ENCODE measurements at places on chromosomes 11 and 22.

DNA sequence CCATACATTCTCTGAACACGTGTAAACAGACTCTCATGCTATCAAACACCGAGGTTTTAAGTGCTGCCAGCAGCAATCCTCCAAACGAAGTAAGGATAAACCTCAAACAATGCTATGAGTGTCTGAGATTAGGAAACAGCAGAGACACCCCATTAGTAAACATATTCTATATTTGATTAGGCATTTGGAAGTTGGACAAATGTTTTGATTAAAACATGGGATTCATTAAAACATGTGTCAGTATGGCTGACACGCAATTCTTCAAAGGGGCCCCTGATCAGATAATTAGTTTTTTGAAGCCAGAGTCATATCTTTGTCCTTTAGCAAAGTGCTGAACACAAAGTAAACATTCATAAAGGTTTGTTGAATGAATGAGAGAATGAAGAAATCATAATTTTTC lies 33.2 kb upstream of the BLID start:
- no peak for DNase-seq

GRCh38 chr11:60863550-60864521 lies 3.5 kb upstream of the ZP1 start:
- no peak for DNase-seq

- no peak for DNase-seq
Observed at GRCh38 chr11:118915941-118916841, 9.5 kb downstream of the BCL9L start.

DNA sequence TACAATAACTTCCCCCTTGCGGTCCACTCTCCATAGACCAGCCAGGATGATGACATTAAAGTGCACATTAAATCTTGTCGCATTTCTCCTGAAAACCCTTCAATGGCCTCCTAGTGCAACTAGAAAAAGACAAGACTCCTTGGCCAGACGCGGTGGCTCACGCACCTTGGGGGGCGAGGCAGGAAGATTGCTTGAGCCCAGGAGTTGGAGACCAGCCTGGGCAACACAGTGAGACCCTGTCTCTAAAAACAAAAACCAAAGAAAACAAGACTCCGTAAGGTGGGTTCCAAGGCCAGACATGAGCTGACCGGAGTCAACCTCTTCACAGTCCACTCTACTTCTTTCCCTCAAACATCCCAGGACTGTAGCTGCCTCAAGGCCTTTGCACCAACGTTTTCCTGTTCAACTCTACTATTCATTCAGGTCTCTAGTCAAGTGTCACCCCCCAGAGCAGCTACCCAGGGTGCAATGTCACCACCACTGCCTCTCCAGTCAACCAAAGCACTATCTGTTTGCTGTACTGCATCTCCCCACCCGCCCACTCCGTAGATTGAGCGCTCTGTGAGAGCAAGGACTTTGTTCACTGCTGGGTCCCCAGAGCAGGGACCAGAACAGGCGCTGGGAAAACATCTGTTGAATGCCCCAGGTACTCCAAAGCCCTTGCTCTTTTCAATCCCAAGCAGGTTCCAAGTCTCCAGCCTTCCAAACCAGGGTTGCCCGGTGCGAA lies 739 bp downstream of the ZMAT5 start:
- DNase-seq = no peak

GRCh38 chr11:101445761-101446160 lies 138.0 kb downstream of the TRPC6 start:
- DNase-seq = no peak

DNA sequence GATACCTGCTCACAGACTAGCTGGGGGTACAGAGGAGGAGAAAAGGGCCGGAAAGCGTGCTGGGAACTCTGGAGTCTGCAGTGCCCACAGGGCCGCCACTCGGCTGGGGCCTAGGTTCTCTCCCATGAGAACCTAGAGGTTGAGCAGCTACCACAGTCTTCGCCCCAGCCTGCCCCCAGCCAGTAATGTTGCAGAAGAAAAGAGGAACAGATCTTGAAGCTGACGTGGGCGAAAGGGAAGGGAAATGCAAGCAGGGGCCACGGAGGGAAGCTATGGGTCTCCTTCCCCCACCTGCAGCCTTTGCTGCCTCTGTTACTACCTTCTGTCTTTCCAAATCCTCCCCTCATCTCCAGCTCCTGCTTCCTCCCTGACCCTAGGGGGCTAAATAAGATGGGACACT lies 28.8 kb upstream of the P2RY2 start:
- no peak for DNase-seq

GRCh38 chr11:91421641-91422040 lies 803.0 kb upstream of the FAT3 start:
- DNase-seq = no peak

DNA sequence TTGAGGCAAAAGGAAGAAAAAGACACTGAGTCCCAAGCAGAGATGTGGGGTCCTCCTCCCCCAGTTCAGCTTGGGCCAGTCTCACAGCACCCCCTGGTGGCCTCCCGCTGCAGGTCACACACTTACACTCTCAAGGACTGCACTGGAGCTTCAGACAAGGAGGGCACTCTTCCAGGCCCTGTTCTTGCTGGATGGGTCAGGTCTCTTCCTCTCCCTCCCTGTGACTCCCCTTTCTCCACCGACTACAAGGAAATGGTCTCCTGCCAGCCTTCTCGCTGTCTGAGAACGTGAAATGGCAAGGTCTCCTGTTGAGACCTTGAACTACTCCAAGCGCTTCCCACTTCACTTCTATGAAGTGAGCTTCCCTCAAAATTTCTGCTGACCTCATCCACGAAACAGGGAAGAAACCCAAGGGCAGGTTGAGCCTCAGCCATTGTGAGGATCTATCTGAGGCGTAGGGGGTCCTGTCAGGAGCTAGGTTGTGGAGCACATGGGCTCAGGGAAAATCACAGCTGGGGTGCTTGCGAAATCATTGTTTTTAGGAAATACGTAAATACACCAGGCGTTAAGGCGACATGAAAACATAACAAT lies 11.2 kb upstream of the IGLL1 start:
- DNase-seq = peak; percentile 37

DNA sequence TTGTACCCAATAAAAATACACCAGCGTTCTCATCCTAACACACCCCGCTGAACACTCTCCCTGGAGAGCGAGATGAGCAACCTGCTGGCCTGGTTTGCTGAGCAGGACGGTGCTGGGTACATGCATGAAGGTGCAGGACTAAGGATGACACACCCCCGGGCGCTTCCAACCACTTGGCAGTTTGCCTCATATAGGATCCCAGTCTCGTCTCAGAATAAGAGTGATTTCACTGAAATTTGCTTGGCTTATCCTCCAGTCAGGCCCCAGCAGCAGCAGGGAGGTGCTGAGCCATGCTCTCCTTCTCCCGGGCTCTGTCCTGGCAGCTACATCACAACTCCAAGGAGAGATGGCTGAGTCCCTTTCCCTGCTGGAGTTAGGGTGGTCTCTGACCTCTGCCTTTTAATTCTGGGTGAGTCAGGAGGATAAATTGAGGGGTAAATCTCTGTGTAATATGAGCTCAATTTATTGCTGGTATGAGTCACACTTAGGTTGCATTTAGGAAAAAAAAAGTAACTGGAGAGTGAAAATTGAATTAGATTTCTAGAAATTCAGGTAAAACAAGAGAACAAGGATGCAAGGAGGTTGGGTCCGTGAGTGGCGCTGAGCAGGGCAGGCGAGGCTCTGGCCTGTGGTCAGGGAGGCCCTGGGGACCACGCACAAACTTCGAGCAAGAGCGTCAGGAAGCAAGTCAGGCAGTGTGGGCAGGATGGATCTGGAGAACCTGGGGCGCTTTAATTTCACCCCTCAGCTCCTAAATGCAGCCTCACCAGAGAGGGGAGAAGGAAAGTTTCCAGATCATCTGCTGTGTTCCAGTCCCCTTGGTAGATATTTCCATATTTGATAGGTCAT lies 974.0 kb downstream of the TBC1D22A start:
- no peak for DNase-seq

- no peak for DNase-seq
Observed at GRCh38 chr11:70688142-70688541, 289.8 kb downstream of the CTTN start.

DNA sequence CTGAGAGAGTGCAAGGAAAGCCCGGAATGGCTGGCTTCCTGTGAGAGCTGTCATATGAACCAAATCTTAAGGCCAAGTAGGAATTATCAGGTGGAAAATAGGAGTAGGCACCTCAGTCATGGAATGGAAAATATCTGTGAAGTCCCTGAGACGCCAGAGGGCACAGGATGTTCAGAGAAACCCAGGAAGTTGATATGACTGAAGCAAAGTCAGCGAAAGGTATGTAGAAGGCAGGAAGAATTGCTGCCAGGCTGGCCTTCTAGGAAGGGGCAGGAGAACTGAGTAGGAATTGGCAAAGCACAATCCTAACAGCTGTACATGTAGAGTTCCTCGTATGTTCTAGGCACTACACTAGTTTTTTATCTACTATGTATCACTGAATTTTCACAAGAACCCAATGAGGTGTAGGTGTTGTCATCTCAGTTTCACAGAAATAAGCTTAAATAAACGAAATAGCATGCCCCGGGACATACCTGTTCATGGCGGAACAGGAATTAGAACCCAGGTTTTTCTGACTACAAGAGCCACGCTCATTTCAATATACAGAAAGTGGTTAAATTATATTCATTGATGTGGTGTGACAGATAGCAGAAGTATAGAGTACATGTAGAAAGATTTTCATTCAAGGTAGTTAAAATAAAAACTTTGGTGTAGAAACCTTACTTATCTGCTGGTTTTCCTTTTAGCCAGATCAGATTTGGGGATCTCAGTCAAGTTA lies 17.0 kb downstream of the HMGXB4 start:
- no peak for DNase-seq

GRCh38 chr11:33377412-33378370 lies 120.5 kb downstream of the HIPK3 start:
- DNase-seq = no peak

- DNase-seq = no peak
Observed at GRCh38 chr11:14327116-14327515, 31.9 kb downstream of the RRAS2 start.

DNA sequence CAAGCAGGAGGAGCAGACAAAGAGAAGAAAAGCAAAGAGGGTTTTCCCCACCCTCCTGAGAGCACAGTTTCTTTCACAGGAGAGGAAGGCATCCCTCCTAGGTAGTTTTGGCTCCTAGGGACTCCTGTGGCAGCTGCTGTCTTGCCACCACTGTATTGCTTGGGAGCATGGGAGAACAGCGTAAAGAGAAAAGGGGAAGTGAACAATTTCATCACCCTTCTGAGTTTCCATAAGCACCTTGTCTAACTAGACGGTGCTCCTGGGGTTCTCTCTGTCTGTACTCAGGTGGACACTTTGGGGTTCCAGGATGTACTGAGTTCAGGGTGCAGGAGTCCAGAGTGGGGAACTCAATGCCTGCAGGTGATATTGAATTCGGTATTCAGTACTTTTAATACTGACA lies 1430.5 kb downstream of the TBC1D22A start:
- DNase-seq = no peak

DNA sequence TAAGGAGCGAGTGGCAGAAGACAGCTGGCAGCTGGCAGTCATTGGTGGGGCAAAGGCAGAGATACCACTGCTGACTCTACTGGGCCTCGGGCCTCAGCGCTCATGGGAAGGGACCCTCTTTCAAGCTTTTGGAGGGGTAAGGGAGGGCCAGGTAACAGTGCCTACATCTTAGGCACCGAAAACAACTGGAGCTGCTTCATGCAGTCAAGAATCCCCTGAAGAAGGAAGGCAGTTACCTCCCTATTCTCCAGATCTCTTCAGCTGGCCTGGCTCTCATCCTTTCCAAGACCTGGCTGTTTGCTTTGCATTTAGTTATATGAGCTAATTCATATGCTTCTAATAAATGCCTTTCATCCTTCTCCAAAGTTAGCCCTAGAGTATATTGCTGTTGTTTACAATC lies 15.8 kb upstream of the ZNF74 start:
- DNase-seq = no peak

- no peak for DNase-seq
Observed at GRCh38 chr11:72013765-72014711, 15.3 kb downstream of the IL18BP start.

GRCh38 chr11:65563601-65564000 lies 5.4 kb upstream of the LTBP3 start:
- no peak for DNase-seq

- no peak for DNase-seq
Observed at GRCh38 chr11:47411884-47412746, 3.7 kb downstream of the SLC39A13 start.

DNA sequence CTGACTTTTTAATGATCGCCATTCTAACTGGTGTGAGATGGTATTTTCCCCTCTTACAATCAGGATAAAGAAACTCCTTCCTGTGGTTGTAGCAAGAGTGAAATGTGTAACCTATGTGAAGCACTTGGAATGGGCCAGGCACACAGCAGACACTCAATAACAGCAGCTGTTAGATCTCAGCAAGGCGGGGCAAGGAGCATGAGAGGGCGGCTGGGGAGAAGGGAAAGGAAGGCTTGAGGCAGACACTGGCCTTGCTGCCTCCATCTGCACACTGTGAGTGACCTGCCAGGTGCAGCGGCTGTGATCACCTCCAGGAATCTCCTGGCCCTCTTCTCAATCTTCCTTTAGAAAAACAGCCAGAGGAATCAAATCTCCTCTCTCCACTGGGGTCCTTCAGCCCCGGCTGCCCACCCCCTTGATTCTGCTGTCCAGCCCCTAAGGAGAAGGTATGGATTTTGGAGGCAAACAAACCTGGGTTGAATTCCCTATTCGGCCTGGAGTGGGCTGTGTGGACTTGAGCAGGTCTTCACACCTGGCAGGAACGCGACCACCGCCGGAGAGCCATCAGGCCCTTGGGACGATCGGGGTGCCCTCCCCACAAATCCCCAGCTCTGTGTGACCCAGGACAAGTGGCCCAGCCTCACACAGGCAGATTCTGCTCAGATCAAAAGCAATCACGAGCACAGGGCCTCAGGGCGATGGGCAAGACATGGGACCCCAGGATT lies 49.0 kb downstream of the RPUSD4 start:
- DNase-seq = no peak

DNA sequence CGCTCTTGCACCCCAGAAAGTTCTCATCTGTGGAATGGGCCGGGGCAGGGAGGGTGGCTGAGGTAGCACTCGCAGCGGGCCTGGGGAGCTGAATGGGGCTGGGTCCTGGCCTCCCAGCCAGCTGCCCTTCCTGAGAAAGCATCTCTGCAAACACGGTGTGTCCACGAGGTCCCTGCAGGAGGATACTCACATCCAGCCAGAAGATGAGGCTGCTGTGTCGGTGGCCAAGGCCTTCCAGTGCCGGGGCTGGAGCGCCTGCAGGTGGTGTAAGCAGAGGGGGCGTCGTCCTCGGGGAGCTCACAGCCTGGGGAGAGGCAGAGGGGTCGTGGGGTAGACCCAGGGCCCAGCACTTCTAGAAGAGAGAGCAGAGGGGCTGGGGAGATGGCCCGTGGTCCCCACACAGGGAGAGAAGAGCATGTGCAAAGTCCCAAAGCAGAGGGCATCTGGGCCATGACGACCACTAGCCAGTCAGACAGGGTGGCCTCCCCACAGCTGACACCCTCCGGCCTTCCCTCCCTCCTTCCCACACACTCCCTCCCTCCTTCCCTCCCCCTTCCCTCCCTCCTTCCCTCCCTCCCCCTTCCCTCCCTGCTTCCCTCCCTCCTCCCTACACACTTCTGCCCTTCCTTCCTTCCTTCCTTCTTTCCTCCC lies 97.9 kb downstream of the WNT7B start:
- no peak for DNase-seq

GRCh38 chr11:128589998-128590397 lies 2.6 kb upstream of the ETS1 start:
- DNase-seq = no peak

- DNase-seq = no peak
Observed at GRCh38 chr11:36243641-36244040, 45.6 kb downstream of the COMMD9 start.

GRCh38 chr11:59770319-59770718 lies 15.1 kb downstream of the STX3 start:
- no peak for DNase-seq

All from kidney glomerular epithelial cell (primary cell).